ENCODE measurements at places on chromosomes 1 and 21. TPM values are rescaled to one million over a fixed set of nuclear protein-coding genes. Genes with fewer than 3 reads are reported as not detected.

The ETV3L gene
- total RNA-seq, result not detected

The RGSL1 gene
- total RNA-seq, result not detected

The VSIG8 gene
- total RNA-seq, result not detected

The CFAP298 gene
- total RNA-seq, result 19.1 TPM

The CSMD2 gene
- not detected for total RNA-seq

The TNFRSF4 gene
- total RNA-seq, result 9.0 TPM

The TNFAIP8L2 gene
- total RNA-seq, result 16.4 TPM

The PGBD5 gene
- not detected for total RNA-seq

The FCER1G gene
- total RNA-seq, result 346 TPM

The TAF5L gene
- 27.4 TPM for total RNA-seq

The RAB13 gene
- 87.5 TPM for total RNA-seq

DNA sequence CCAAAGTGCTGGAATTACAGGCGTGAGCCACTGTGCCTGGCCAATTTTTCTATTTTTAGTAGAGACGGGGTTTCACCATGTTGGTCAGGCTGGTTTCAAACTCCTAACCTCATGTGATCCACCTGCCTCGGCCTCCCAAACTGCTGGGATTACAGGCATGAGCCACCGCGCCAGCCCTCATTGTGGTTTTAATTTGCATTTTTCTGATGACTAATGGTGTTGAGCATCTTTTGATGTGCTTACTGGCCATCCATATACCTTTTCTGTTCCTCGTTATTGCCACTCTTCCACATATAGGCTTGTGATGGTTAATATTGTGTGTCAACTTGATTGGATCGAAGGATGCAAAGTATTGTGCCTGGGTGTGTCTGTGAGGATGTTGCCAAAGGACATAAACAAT is 17.4 kb upstream of the ENAH start:
- DNase-seq, result no peak

- no peak for DNase-seq
Observed at GRCh38 chr1:16903054-16903453, 7.3 kb downstream of the RNU1-2 start.

DNA sequence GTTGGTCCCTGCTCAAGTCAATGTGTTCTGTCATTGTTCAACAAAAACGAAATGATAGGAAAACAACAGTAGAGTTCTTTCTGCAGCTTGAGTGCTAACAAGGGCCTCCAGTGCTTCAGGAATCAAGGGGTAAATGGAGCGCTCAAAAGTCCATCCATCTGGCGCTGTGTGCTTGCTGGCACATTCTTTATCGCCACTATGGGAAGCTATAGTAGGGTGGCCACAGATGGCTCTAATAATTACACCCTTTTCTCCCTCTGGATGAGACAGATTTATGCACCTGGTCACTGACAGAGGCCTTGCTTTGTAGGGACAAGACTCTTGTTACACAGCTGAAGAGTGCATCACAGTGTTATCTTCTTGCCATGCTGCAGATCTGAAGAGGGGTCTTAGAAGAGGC is 136.0 kb downstream of the GDAP2 start:
- no peak for DNase-seq

DNA sequence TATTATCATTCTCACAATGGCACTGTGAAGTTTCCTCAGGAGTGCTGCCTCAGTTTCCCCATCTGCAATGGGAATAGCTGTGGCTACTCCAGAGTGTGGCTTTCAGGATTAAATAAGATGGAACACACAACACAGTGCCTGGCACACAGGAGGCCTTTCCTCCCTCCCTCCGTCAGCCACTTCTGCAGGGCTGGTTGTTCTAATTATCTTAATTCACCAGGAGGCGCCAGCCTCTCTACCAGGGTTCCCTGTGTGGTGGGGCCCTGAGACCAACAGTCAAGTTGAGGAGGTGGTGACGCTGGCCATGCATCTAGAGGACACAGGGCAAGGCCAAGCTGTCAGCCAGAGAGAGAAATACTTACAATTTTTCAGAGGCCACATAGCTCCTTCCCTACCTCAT is 6.3 kb upstream of the FOXO6 start:
- no peak for DNase-seq

DNA sequence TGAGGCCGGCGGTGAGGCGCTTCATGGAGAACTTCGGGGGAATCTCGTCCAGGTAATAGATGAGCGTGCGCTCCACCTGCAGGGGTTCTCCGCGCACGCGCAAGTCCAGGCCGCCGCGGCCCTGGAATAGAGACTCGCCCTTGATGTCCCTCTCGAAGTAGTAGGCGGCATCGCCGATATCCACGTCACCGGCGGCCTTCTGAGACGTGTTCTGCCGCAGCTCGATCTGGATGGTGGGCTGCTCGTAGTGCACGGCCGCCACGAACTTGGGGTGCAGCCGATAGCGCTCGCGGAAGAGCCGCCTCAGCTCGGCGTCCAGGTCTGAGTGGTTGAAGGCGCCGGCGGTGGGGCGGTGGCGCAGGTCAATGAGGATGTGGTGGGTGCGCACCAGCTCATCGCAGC is 726 bp downstream of the TACSTD2 start:
- no peak for DNase-seq

GRCh38 chr1:159783724-159784123 is 3.0 kb downstream of the DUSP23 start:
- no peak for DNase-seq

- no peak for DNase-seq
Observed at GRCh38 chr1:173205146-173206051, 1.7 kb downstream of the TNFSF4 start.

DNA sequence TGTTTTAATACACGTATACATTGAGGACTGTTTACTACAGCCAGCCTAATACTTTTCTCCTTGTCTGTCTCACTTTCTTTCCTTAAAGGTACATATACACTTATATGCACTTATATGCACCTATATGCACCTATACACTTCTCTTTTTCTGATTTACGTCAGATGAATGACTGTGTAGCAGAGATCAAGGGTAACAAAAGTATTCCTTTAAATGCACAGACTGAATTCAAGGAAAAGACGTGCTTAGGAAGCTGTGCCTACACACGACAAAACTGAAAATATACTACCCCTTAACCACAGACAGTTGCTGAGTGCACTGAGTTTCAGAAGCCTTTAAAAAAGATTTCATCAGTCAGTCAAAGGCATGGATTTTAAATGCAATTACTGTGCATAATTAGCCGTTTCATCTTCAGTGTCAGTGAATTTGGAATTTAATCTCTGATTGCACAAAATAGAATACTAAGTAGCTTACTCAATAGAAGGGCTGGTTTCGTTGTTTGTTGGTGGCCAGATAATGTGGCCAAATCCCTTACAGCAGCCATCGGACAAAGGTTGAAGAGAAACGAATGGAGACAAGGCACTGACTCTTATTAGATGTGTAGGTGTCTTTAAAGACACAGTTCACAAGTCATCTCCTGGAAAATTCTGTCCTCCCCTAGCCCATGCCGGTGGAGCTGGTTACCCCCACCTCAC is 38.3 kb upstream of the TARBP1 start:
- no peak for DNase-seq

DNA sequence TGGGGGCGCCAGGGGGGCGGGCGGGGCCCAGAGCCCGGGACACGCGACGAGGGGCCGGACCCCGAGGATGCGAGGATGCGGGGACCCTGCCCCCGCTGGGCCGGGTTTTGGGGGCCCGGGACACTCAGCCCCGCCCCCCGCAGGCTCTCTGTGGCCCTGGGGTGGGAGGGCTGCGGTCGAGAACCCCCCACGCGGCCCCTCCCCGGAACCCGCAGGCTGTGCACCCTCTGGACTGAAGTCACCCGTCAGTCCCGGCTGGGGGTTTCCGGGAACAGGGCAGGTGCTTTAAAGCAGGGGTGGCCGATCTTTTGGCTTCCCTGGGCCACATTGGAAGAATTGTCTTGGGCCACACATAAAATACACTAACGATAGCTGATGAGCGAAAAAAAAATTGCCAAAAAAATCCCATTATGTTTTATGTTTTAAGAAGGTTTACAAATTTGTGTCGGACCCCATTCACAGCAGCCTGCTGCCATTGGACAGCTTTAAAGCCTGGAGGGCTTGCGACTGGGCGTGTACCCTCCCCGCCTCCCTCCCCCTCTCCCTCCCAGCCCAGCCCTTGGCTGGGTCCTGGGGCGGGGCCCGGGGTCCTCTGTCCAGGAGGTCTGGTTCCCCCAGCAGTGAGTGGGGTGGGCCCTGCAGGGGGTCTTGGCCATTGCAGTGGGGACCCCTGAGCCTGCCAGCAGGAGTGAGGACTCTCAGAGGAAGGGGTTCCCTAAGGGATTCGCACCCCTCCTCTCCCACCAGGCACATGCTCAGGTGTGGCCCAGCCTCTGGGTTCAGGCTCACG is 21.6 kb upstream of the C1orf159 start:
- no peak for DNase-seq

GRCh38 chr21:27953340-27954045 is 986.6 kb upstream of the ADAMTS5 start:
- no peak for DNase-seq

GRCh38 chr1:166069390-166069789 is 97.4 kb downstream of the FAM78B start:
- DNase-seq, result no peak

All from omental fat pad (tissue), 4 donors.